ENCODE measurements at places on chromosomes 5 and 9. TPM values are rescaled to one million over a fixed set of nuclear protein-coding genes. Genes with fewer than 3 reads are reported as not detected.
A peak's percentile ranks its signal among the peaks of the same experiment; 100 is the strongest.

DNA sequence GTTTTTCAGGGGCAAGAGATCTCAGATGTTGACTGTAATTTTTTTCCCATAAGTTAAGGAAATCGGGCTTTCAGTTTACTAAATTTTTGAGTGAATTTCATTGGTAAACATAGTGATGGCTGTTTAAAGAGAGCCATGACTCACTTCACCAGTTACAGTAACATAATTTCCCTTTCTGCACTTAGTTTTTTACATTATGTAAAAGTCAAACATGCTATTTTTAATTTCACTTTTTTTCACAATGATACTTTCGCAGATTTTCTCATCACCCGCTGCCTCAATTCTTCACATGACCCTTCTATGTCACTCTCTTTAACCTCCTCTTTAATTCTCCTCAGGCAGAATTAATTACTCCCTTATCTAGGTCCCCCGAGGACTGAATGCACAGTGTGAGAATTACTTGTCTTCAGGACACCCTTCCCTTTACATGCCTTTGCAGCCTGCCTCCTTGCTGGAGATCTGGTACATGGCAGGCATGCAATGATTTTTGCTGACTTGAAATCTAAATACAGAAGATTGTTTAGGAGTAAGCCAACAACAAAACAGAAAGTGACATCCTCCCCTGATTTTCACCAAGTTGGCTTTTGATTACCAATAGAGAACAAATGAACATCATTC lies 217.5 kb upstream of the S1PR3 start:
- DNase-seq = peak; percentile 40

The SAXO1 gene
- total RNA-seq = not detected

DNA sequence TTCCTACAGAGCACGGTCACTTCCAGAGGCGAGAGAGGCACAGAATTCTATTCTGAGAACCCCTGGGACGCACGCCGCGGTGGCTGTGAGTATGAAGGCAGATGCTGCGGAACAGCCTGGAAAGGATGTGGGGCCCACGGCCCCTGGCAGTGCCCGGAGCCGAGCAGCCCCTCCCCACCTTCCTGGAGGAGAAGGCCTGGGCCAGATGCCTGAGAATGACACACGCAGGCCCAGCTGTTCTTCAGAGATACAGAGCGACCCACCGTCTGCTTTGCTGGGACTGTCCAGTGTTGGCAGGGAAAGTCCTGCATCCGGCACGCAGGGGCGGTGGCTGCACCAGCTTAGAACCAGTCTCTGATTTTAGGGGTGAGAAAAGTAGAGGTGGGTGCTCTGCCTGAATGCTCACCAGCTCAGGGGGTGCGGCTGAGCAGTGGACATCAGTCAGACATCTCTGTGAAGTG lies 116.7 kb upstream of the LPCAT1 start:
- DNase-seq = no peak

GRCh38 chr9:89880161-89880560 lies 275.3 kb downstream of the GADD45G start:
- no peak for DNase-seq

DNA sequence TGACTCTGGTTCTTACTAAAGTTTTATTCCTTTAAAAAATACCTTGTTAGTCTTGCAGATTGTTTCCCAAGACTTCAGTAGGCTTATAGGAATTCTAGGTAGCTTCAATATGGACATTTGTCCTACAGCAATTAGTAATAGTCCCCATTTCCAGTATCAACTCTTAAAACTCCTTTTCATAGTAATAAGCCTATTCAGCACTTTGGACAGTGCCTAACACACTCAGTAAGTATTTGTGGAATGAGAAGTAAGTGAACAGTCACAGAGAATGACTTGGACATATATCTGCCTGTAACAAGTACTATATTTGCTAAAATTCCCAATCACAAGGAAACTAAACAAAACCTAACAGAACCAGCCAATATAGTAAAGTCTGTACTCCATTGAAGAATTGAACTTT lies 1291.8 kb upstream of the DMAC1 start:
- peak; percentile 1 for DNase-seq

- no peak for DNase-seq
These were observed 426.7 kb downstream of the CDK5RAP2 start for GRCh38 chr9:120153258-120153657.

The SLC1A1 gene
- 1.7 TPM for total RNA-seq
